Activated CD8-positive, alpha-beta T cell treated with anti-CD3 and anti-CD28 coated beads for 36 hours (primary cell): ENCODE measurements at places on chromosomes 6 and 20. TPM values are rescaled to one million over a fixed set of nuclear protein-coding genes. Genes with fewer than 3 reads are reported as not detected.

The HLA-C gene
- total RNA-seq = 860 TPM

The PROKR2 gene
- not detected for total RNA-seq

The PPP1R14C gene
- 0.65 TPM for total RNA-seq

The OR12D1 gene
- total RNA-seq = not detected

The EMILIN3 gene
- total RNA-seq = not detected

The RIPOR3 gene
- not detected for total RNA-seq

The LAMA2 gene
- 1.5 TPM for total RNA-seq

The KHDC3L gene
- not detected for total RNA-seq

The LY6G6C gene
- not detected for total RNA-seq
